ENCODE measurements at places on chromosomes 12 and 14.

DNA sequence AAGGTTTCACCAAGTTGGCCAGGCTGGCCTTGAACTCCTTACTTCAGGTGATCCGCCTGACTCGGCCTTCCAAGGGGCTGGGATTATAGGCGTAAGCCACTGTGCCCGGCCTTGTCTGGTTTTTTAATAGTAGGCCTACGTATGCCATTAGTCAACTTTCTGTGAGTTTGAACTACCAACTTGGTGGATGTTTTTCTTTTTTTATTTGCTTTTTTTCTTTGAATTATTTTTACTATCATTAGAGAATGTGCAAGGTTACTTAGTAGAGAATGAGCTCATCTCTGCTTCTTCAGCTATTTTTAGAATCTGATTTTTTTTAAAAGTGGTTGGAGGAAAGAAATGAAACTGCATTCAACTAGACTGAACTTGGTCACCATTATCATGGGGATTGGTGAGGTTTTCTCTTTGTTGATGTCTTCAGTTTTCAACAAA is 51.4 kb downstream of the HMGA2 start:
- no peak for DNase-seq

GRCh38 chr12:125860672-125861288 is 795.5 kb downstream of the AACS start:
- DNase-seq, result no peak

DNA sequence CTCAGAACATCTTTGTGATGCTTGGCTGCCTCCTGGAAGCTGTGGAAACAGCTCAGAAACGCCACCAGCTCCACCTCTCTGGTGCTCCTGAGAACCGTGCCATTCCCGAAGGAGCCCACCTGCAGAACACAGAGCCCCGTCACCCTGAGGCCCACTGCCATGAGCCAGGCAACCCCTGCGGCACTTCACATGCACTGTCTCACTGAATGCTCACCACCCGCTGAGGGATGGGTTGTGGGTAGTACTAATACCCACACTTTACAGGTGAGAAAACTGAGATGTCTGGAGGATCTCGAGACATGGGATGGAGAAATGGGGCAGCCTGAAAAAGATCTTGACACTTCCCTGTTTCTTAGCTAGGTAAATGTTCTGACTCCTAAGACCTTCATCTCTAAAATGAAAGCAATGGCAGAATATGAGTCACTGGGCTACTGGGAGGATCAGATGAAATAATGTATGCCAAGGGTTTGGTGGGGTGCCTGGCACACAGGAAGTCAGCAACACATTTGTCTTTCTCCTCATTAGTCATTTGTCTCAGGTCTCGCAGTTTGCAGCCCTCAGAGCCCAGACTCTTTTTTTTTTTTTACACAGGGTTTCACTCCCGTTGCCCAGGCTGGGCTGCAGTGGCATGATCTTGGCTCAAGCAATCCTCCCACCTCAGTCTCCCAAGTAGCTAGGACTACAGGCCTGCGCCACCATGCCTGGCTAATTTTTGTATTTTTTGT is 5.3 kb downstream of the OASL start:
- no peak for DNase-seq

- DNase-seq, result no peak
Measured at GRCh38 chr12:27595231-27595642, 71.2 kb downstream of the PPFIBP1 start.

GRCh38 chr12:115984616-115985015 is 292.9 kb downstream of the MED13L start:
- DNase-seq, result no peak

GRCh38 chr12:62703011-62703380 is 232.0 kb downstream of the PPM1H start:
- no peak for DNase-seq

- DNase-seq, result no peak
Measured at GRCh38 chr12:99281277-99281676, 366.3 kb upstream of the GARIN6 start.

- DNase-seq, result no peak
Measured at GRCh38 chr12:40655451-40655850, 36.8 kb upstream of the CNTN1 start.

DNA sequence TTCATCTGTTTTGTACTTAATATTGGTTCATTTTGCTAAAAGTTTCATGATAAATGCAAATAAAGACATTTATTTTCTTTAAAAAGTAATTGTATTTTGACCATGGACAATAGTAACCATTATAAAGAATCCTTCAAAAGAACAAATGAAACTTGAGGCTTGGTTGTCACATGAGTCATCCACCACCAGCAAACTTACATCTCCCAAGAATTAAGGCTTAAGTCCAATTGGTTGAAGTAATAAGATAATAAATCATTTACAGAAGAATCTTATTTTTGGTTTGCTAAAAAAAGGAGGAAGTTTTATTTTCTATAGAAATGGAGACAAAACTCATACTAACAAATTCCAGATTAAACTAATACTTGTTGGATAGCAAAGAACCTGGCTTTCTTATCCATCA is 84.8 kb upstream of the KITLG start:
- no peak for DNase-seq

DNA sequence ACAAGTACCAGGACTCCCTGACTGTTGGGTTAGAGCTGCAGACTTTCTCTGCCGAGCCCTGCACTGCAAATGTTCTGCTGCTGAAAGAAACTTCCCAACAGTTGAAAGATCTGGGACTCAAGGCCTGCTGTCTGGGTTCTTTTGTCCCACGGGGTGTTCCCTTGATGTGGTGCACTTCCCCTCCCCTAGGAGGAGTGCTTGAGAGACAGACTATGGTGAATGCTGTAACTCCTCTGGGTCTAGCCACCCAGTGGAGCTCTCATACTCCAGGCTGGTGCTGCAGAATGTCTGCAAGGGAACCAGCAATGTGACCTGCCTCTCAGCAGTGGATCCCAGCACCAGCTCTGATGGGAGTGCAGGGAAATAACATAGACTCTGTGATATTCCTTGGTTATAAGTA is 129.2 kb upstream of the SLCO1B1 start:
- no peak for DNase-seq

DNA sequence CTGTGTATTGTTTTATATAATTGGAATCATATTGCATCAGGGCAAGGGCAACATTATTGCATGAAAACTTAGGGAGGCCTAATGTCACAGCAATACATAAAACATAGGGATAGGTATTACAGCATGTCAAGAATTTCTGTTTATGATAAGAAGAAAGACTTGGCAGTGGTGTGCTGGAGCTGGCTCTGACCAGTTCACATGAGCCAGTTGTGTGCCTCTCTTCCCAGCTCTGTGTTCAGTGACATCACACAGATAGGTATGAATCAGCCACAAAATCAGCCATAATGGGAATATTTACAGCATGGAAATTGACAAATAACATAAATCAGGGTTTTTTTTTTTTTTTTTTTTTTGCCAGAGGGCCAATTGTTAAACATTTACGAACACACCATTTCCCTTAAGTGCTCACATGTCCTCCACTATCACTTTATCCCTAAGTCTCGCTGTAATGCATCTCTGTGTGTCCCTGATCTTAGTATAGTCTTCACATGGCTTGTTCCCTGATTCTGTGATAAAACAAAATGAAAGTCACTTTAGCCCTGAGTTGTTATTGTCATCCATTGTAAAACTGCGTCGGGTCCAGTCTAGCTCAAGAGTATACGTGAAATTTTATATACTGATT is 31.9 kb upstream of the ACSM4 start:
- no peak for DNase-seq

DNA sequence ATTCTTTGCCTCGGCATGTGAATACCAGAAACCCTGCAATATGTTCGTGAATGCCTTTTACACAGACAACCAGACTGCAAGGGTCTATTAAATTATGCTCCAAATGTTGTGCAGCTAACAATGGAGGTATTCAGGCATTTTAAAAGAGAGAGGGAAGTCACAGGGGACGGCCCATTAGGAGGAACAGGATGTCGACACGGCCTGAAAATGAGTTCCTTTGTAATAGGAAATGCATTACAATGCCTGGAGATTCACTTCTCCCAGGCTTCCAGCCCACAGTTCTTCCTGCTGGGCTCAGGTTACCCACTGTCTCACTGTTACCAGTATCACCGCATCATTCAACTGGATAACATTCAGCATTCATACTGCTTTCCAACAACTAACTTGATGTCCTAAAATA is 2.5 kb downstream of the DUSP6 start:
- DNase-seq, result no peak

Measured in activated B cell treated with CpG ODN at 0.5 μM for 24 hours (primary cell).